NCI-H187 (cell line): ENCODE measurements at places on chromosomes 4 and X.

GRCh38 chrX:22952010-22952409 is 47.8 kb upstream of the DDX53 start:
- no peak for DNase-seq

DNA sequence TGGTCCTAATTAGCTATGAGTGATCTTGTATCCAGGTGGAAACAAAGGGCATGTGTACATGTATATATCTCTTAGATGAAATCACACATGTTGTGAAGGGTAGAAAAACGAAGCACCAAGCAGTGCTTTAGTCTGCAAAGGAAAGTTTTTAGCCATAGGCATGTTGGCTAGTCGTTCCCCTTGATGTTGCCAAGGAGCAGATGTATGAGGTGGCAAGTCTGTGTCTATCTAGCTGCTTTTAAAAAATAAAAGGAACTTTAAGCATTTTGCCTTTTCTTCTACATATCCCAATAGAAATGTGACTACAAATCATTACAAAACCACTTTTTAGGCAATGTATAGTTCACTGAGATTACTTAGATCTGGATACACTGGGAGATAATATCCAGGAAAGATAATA is 63.1 kb downstream of the NSUN7 start:
- no peak for DNase-seq

DNA sequence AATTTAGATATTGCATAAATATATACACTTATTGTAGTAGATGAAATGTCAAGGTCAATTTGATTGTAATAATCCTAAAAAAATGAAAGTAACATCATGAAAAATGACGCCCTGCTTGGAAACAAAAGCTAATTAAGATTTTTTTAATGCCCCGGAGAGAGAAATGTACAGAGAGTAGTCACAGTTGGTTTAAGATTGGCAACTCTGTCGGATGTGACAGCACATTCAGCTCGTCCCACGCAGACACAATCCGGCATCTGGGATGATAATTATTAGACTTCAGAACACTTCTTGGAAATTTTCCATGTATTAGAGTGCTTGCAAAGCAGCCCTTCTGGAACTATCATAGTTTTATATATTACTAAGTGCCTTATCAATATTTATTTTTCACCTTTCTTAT is 478.0 kb downstream of the PDHA2 start:
- no peak for DNase-seq

DNA sequence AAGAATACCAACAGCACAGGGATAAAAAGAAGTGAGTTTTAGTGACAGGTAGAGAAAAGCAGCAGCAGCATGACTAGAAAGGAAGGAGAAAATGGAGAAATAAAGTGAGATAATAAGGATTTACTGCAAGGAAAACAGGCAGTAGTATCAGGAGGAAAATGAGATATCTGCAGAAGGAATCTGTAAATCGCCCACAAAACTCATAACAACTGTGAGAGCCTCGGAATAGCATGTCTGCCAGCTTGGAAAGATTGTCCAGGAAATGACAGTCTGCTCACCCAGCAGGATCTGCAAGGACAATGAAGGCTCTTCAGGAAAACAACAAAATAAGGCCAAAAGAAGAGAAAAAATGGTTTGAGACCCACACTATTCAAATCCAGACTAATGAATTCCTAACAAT is 47.4 kb downstream of the CXXC4 start:
- DNase-seq: no peak

GRCh38 chr4:25076625-25077398 is 46.1 kb upstream of the LGI2 start:
- DNase-seq: no peak

DNA sequence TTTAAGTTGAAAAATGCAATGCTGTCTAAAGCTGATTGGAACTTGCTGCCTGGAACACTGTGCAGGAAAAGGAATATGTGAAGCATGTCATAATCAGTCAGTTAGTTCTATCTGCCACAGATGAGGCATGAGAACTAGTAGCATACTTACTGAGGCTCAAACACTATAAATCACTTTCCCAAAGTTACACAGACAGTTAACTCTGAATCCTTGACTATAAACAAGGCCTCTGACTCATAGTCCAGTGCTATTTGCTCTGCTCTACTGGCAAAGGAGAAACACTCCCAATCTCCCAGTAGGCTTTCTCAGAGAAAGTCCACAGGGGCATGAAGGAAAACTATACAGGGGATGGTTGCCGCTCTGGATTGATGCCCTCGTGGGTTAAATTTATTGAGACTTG is 2078.4 kb upstream of the TENM3 start:
- no peak for DNase-seq

DNA sequence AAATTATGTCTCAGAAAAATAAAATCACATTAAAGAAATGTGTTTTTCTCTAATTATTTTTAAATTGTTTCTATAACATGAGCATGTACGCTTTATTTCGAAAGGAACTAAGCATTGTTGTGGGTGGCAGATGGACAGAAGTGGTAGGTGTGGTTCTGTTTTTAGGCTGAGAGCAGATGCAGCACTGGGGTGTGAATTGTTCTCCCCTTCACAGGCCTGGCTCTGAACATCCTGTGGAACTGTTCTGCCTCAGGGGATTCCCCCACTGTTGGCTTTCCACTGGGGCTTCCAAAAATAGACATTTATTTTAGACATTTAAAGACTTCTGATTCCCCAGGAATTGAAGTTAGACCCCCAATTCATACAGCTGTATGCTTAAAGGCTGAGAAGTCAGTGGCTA is 41.9 kb upstream of the PDHA2 start:
- DNase-seq: no peak

DNA sequence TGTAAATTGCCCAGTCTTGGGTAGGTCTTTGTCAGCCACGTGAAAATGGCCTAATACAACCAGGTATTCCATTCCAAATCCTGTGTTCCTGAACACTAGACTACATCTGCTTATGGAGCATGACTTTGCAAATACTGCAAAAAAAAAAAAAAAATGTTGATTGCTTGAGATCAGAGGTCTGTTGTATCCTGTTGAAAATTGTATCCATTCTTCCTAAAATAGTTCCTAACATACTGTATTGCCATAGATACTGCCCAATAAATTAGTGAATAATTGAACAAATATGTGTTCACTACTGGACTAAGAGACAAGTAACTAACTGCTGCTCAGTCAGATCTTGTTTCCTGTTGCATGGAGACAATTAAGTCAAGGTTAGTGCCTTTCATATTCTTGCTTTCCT is 164.3 kb upstream of the PABPC4L start:
- DNase-seq: no peak

GRCh38 chr4:177109769-177110168 is 199.9 kb upstream of the NEIL3 start:
- no peak for DNase-seq

- no peak for DNase-seq
These were observed 325.3 kb upstream of the FTHL17 start for GRCh38 chrX:31397119-31397518.

DNA sequence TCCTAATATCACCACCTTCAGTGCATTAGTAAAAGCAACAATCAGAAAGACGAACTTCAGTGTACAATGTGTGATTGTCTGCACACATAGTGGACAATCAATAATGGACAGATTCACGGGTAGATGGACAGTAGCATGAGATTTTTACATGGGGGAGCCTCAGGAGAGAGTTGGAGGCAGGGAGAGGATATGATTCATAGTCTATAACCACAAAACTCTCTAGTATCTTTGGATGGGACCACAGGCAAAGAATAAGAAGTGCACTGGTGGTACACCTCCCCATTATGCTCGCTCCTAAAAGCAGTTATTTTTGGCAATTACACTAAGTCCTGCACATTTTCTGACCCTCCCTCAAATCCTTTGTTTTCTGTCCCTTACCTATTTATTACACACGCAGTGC is 624.4 kb upstream of the ACTRT1 start:
- no peak for DNase-seq

GRCh38 chr4:152232271-152232670 is 303.6 kb downstream of the FBXW7 start:
- no peak for DNase-seq

DNA sequence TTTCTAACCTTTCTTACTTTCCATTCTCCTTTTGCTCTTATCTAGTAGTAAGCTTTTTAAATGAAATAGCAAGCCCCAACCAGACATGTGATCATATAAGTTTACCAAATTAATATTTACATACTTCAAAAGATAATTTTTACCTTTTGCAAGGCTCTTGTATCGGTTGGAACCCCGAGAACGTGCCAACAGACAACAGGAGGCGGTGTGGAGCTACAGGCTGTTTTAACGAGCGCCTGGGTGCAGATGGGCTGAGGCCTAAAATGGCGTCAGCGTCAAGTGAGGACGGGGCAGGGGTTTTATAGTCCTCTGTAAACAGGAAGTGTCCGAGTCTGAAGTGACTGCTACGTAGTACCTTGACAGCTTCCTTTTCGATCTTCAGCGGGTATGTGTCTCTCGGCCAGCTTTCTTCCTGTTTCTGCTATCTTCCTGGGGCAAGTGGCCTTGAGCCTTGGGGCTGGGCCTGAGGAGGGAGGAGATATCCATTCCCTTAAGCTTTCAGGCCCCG is 342.7 kb downstream of the GALNTL6 start:
- DNase-seq: no peak

GRCh38 chr4:41178372-41179370 is 35.7 kb downstream of the APBB2 start:
- DNase-seq: no peak

DNA sequence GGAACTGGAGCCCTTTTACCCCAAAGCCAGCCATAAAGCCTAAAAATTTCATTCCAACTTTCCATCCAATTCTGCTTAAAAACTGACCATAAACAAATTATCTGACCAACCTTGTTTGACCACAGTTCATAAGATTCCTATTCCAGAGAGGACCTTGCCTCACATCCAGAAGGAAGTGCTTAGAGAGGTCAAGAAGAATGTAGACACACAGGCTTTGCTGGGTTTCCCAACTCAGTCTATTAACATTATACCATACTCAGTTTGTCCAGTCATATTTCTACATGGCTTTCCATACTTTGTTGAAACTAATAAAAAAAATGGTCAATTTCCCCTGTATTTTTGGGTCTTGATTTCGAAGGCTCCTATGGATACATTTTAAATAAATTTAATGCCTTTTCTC is 1522.5 kb downstream of the ARAP2 start:
- DNase-seq: no peak

GRCh38 chr4:185137233-185137925 is 5.7 kb upstream of the SLC25A4 start:
- no peak for DNase-seq

GRCh38 chr4:71564775-71565174 is 219.1 kb downstream of the GC start:
- no peak for DNase-seq

DNA sequence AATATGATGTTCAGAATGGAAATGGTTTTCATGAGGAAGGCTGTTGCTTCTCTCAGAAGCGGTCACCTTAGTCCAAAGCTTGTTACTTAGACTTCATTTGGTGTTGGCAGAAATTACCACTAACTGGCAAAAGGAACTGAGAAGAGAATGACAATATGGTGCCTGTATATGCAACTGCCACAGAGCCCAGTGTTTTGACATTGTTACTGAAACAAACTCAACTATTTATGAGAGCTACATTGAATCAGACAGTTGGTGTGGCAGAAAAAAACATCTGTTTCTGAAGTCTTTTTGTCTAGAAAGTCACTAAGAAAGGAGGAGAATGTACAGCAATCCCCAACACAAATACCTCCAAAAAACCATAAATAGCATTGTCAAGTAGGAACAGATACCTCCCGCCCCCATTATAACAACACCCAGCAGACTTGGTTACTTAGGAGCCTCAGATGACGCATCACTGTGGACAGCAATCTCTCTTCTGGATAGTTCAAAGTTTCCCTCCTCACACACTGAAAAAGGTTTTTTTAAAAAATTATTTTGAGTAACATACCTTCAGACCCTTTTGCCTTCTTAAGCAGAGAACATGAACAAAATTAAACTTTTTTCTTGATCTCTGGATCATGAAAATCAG is 92.2 kb downstream of the MAML3 start:
- DNase-seq: no peak

DNA sequence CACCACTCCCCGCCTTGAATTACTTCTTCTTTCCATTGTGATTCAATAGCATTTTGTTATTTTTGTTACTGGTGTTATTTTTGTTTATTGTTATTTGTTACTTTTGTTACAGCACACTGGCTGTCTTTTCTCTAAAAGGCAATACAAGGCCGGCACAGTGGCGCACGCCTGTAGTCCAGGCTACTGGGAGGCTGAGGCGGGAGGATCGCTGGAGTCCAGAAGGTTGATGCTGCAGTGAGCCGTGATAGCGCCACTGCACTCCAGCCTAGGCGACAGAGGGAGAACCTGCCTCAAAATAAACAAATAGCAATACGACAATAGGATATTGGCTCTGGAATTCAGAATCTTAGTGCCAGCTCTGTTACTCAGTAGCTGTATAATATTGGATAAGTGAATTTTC is 1.0 kb upstream of the MED12 start:
- no peak for DNase-seq

DNA sequence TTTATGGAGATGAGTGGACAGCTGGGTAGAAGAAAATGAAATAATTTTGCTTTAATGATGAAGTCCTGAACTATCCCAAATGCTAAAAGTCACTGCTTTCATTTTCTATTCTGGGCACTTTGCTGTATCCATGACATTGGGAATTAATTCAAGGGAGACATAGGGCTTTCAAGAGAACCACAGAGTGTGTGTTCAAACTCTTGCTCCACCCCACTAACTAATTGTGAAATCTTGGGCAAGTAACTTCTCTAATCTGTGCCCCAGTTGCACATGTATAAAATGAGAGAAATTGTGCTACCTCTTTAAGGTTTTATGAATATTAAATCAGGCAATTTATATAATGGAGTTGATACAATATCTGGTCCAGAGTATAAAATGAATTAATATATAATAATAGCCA is 1422.0 kb downstream of the ADGRL3 start:
- no peak for DNase-seq

GRCh38 chr4:145626623-145626982 is 7.4 kb downstream of the MMAA start:
- no peak for DNase-seq

DNA sequence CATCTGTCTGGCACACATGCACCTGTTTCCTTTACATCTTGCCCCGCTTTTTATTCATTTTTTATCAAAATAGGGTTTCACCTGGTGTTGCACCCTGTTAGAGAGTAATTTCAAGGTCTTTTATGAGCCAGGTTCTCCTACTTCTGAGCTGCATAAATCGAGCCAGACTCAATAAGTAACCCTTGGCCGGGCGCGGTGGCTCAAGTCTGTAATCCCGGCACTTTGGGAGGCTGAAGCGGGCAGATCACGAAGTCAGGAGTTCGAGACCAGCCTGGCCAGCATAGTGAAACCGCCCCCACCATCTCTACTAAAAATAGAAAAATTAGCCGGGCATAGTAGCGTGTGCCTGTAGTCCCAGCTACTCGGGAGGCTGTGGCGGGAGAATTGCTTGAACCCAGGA is 1.0 kb upstream of the PPP2R3B start:
- DNase-seq: no peak

GRCh38 chrX:120213438-120214265 is 37.0 kb upstream of the ZBTB33 start:
- peak; percentile 7 for DNase-seq

DNA sequence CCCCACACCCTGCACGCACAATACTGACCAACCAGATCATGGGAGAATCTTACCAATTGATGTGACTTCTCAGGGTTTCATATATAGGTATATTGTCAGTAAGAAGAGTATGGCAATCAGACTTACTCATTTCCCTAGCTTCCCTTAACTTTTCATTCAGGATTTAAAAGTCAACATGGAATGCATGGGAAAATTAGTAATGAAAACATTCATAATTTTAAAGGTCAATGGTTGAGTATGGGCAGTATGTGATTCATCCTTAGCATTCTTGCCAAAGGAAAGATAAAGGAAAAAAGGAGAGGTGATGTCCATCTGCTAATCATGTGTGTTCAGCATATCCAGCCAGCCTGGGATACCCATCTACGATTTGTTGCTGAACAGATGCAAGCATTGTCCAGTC is 4.0 kb downstream of the DIPK2B start:
- no peak for DNase-seq
